CD4-positive, alpha-beta T cell treated with Interleukin-6 at 100 ng/mL for 8 hours (primary cell): ENCODE measurements at places on chromosomes 3 and 15.

- no peak for DNase-seq
These were observed 426.5 kb downstream of the TBC1D5 start for GRCh38 chr3:17315897-17316296.

DNA sequence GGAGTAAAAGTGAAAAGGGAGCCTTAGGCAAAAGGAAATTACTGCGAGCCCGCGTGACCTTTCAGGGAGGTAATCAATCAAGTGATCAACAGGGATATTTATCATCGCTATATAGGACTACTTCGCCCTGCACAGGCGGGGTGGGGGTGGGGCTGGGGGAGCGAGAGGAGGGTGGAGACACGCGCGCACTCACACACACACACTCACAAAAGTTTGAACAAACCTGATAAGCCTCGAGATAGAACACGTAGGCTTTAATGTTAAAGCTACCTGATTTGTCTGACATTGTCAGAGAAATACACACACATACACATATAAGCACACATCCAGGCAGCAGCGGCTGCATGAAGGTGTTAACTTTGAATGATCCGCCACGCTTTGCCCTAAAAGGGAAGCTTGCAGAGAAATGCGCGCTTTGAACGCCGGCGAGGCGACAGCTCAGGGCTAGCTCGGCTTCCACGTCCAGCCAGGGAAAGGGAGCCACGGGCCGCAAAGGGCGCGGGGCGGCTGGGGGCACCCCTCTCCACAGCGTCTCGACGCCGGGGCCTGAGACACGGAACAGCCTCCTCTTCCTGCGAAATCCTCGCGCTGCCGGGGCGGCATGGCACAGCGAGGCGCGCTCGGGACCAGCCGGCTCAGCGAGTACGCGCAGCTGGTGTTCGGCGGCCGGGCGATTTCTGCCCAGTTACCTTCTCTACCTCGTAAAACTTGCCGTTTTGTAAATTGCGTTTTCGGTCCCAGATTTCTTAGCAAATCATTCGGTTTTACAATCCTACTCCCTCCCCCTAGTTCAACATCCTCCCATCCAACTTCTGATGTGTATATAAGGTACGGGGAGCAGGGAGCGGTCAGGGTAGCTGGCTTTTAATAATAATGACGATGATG lies 4.8 kb upstream of the MECOM start:
- DNase-seq: no peak

DNA sequence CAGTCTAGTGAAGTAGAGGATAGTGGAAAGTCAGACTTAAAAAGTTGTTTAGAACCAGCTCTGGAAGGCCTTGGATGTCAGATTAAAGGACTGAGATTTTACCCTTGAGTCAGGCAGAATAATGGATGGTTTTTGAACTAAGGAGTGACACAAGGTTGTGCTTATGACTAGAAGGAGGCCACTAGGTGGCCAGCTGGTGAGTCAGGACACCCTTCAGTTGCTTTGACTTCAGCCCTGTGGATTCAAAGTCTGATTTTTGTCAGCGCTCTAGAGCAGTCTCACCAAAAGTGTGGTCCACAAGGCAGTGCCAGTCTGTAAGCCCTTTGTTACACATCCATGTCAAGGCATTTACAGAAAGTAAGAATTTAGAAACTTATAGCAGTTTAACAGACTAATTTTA lies 3.8 kb upstream of the GABPB1 start:
- DNase-seq: no peak

GRCh38 chr3:52370531-52370930 lies 54.4 kb downstream of the DNAH1 start:
- DNase-seq: no peak

DNA sequence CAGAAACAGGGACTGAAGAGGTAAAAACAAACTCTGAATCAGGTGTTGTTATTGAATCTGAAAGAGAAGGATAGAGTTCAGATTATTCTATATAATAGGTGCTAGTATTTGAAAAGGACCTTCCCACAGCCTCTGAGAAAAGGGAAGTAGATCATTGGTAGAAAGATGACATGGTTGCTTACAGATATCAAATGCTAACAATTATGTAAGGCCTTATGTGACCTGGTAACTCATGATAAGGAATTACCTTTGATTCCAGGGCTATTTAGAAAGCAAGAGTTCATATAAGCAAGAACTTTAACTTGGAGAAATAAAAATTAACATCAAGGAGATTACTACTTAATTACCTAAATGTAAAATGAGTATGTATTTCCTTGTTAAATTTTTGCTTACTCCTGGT lies 7.6 kb downstream of the SLC27A2 start:
- DNase-seq: no peak

DNA sequence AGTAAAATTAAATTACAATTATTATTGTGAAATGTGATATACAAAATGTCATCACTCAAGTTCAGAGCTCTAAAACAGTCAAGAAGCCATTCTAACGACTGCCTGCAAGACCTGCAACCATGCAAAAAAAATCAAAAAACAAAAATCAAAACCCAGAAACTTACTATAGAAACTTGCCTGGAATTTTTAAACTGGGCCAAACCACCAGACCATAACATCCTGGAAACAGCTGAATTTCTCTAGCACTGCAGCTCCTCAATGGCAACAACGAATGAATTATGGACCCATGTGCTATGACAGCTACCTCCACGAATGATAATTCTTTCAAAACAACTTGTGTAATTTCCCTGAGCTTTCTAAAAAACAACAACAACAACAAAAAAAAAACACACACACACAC lies 130.0 kb upstream of the KCNMB2 start:
- DNase-seq: no peak

GRCh38 chr3:5644773-5645670 lies 457.5 kb downstream of the EDEM1 start:
- DNase-seq: no peak

DNA sequence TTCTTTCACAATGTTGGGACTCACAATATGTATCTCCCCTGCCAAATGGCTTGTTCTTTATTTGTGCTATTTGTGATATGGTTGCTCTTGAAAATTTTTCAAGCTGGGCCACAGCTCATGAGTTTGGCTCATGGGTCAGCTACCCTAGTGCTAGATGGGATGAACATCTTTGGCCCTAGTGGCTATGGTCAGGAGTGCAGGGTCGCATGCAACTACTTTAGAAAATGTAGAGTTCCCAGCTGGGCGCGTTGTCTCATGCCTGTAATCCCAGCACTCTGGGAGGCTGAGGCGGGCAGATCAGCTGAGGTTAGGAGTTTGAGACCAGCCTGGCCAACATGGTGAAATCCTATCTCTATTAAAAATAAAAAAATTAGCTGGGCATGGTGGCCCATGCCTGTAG lies 55.8 kb downstream of the POLR2M start:
- DNase-seq: no peak

- DNase-seq: no peak
These were observed 79.2 kb downstream of the PLSCR2 start for GRCh38 chr3:146390006-146390772.

DNA sequence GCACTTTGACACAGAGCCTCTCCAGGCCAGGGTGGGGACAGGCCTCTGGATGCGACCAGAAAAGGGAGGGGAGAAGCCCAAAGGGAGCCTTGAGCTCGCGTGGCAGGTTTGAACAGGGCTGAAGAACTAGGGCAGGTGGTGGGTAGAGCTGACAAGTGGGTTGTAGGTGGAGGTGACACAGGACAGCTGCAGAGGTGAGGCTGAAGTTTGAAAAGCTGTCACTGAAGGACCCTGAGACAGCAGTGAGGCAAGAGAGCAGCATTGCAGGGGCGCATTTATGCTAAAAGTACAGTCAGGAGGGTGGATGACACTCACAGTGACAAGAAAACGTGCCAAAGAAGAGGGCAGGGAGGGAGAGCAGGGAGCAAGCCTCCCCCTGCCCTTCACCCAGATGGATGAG lies 21.8 kb upstream of the EPB42 start:
- DNase-seq: no peak

DNA sequence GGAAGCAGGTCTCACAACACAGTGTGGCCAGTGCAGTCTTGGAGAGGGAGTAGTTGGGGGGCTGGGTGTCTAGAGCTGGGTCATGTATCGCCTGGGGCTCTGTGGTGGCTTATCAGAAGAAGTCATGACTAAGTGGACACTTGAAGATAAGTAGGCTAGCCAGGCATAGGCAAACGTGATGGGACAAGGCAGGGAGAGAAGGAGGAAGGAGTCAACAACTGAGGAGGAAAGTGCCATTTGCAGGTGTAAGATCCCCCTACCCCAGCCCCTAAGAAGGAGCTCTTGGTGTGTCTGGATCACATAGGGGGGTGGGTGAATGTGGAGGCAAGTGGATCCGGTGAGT lies 352.3 kb downstream of the LRTM1 start:
- no peak for DNase-seq
